Mesothelial cell of epicardium (in vitro differentiated cells): ENCODE measurements at places on chromosomes 2 and 18.
A peak's percentile ranks its signal among the peaks of the same experiment; 100 is the strongest.

GRCh38 chr18:136433-136832 is 21.9 kb upstream of the USP14 start:
- no peak for DNase-seq

- no peak for DNase-seq
These were observed 33.8 kb downstream of the PLA2R1 start for GRCh38 chr2:160028431-160029269.

DNA sequence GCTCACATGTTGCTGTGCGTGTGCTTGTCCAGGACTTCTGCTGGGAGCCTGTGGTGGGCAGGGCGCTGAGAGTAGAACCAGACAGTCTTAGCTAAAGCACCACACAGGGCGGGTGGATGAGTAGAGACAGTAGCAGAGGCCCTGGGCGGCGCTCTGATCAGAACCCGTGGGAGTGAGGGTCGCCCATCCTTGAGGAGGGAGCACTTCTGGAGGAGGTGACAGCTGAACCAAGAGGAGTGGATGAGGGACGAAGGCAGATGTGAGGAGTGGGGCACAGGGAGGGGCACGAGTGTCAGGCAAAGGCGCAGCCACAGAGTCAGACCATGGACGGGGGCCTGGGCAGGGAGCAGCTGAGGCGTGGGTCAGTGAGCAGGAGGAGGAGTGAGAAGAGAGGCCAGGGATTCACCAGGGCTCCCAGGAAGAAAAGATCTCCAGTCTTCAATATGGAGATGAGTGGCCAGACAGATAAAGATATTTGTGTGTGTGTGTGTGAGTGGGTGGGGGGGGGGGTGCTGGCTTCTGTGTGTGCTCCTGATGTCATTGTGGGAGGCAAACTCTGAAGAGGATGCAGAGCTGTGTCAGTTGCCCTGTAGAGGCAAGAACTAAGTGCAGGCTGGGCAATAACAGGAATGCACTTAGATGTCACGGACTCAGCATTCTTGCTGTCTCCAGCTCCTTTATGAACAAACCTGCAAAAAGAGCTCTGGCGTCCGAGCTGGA is 79.6 kb downstream of the TPO start:
- DNase-seq = peak; percentile 35

DNA sequence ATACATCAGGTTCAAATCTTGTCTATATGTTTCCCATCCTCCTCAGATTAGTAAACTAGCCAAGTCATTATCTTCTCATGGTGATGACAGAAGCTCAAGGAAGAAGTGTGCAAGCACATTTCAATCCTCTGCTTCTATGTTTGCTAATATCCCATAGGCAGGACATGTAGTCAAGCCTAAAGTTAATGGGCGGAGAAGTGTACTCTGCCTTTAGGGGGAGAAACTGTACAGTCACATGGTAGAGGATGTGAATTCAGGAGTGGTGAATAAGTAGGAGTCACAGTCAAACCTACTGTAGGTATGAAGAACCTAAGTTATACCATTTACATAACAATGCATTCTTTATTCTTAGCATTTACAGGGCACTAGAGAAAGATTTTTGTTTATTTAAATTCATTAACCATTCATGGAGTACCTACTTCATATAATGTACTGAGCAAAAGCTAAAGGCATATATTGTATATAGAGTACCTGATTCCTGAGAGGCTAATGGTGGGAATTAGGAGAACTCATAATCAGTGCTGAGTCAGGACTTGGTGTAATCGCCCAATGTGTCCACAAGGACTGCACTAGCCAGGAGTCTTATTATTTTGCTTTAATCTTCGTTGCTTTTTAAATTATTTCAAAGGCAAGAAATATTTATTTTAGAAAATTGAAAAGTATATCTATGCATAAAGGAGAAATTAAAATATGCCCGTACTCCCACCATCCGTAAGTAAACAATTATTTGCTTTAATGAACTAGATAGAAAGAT is 394.3 kb upstream of the ETAA1 start:
- DNase-seq = no peak

DNA sequence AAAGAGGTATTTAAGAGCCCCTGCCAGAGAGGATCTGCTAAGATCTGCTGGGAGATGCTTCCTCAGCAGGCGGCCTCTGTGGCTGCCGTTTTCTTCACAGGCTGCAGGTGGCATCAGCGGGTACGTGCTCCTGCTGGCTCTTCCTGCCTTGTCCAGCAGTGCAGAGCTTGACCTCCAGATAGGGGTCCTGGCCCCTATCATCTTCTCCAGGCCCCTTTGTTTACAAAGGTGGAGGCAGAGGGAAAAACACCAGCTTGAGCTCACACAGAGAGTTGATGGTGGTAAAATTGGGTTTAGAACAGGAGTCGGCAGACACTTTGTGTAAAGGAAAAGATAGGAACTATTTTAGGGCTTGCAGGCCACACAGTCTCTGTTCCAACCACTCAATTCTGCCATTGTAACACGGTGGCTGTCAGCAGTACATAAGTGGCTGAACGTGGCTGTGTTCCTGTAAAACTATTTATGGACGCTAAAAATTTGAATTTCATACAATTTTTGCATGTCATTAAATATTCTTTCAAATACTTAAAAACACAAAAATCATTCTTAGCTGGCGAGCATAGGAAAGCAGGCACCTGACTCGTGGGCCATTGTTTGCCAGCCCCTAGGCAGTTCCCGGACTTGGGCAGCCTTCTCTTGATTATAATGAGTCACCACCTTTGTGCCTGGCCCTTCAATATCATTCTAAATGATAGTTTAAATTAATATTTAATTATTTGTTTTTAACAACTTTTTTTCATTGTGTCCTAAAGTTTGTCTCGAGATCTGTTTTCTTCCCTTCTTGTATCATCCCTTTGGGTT is 98.2 kb upstream of the B3GNT7 start:
- DNase-seq = peak; percentile 46

- DNase-seq = no peak
These were observed 65.4 kb downstream of the INPP5D start for GRCh38 chr2:233125455-233126065.

DNA sequence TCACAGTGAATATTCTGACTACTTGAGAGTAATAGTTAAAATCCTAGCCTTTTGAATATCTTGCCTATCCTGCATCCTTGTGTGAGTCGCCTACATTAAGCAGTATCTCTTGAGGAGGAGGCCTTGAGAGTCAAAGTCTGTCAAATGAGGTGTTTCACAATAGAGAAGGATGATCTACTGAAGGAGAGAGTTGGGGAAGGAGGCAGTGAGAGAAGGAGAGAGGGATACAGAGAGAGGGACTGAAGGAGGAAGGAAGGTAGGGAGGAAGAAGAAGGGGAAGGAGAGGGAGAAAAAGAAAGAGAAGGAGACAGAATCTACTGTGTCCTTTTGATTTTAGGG is 123.6 kb upstream of the CYP26B1 start:
- no peak for DNase-seq

DNA sequence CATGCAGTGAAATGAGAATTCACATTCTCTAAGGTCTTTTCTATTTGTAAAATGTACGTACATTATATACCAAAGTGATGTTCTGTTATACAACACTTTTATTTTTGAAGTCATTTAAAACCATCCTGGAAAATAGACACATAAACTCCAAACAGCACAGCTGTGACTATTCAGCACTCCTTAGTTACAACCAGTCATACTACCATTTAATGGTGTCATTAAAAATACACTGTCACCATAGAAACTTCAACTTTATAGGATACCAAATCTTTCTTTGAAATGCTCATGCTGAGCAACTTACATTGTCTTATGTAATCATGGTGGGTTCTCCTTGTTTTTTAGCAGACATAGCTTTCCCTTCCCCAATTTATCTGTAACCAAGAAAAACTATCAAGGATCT is 85.3 kb downstream of the METTL4 start:
- DNase-seq = no peak

GRCh38 chr18:45221363-45221762 is 393.9 kb upstream of the SLC14A2 start:
- DNase-seq = no peak

DNA sequence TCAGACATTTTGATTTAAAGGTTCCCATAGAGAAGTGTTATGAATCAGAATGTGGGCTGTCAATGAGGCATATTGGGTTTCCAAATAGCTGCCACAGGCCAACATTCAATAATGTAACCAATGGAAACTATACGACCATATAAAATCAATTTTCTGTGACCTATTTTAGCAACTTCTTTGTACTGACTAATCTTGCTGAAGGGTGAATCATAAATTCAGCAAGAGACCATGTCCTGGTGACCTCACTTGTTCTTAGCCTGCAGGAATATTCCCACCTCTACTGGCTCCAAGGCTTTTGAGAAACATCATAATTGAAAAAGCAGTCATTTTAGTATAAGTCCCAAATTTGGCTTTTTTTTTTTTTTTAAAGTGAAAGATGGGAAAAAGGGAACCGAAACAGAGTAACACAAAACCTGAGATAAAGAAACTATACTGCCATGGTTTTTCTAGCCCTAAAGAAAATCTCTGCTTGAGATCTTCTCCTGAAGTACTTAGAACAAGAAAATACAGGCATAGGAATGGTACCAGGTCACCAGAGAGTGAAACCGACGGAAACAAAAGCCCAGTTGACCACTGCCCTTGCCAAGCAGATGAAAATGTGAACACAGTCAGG is 32.1 kb downstream of the PLEKHM3 start:
- DNase-seq = no peak
